ENCODE measurements at places on chromosomes 16 and 17.

DNA sequence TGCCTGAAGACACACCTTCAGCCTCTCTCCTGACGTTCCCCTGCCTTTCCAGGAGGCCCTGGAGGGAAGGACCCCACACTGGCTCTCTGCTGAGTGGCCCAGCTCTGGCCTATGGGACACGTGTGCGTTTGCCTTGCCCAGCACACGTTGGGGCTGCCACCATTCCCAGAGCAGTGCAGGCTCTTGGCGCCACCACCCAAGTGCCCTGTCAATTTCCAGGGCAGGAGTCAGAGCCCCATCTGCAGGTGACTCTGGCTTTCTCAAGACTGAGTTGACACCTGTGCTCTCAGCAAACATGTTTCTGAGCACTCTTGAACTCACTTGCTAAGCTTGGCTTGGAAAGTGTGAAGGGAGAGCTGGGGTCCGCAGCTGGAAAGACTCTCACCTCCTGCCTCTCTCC, 4.7 kb upstream of the IRF8 start:
- DNase-seq: no peak

DNA sequence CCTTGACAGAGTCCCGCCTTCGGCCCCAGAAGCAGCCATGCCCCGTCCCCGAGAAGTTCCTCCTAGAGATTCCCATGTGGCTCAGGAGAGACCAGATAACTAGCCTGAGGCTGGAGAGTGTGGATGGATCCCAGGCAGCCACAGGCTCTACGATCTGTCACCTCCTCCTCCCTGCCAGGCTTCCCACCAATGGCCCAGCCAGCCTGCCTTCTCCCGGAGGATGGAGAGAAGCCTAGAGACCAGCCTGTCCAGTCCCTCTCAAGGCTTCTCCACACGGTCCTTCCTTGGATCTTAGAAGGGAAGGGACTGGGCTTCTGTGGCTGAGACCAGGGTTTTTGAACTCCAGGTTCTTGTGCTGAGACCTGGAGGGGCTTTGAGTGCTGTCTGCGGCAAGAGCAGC, 1.6 kb upstream of the SMTNL2 start:
- no peak for DNase-seq

DNA sequence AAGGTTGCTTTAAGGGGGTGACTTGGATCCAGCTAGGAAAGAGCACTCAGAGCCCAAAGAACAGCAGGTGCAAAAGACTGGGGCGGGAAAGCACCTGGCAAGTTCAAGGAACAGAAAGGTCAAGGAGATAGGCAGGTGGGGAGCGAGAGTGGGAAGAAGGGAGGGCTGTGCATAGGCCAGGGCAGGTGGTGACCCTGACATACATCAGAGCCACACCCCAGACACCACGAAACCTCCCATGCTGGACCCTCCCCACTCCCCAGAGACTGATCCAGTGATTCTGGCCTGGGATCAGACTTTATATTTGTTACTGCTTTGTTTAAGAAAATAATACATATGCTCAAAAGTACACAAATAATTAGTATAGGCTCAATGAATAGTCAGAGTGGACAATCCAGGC, 48.5 kb upstream of the RBFOX3 start:
- DNase-seq: no peak

DNA sequence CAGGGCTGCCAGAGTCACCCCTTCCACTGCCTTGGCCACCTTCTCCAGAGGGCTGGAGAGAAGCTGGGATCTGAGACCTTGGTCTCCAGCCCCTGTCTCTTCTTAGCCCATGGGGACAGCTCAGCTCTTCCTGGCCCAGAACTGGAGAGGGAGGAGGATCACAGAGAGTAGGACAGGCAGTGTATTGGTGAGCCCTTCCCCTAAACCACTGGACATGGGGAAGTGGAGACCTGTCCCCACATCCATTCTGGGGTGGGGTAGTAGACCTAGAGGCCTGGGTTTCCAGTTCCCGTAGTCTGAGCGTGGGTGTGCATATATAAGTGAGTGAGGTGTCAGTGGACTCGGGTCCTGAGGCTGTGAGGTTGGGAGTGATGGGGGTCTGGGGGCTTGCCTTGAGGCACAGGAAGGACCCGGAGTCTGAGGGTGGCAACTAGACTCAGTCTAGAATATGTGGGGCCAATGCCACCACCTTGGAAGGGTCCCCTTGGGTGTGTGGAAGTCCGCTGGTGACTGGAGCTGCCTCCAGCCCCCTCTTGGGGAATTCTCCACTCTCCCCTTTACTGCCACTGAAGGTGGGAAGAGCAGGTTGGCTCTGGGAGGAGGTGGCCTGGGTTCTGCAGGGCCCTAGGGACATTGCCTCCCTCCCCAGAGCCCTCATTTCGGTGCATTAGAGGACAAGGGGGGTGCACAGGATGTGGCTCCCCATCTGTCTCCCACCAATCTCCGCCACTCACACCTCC, 19.9 kb downstream of the GJD3 start:
- no peak for DNase-seq

DNA sequence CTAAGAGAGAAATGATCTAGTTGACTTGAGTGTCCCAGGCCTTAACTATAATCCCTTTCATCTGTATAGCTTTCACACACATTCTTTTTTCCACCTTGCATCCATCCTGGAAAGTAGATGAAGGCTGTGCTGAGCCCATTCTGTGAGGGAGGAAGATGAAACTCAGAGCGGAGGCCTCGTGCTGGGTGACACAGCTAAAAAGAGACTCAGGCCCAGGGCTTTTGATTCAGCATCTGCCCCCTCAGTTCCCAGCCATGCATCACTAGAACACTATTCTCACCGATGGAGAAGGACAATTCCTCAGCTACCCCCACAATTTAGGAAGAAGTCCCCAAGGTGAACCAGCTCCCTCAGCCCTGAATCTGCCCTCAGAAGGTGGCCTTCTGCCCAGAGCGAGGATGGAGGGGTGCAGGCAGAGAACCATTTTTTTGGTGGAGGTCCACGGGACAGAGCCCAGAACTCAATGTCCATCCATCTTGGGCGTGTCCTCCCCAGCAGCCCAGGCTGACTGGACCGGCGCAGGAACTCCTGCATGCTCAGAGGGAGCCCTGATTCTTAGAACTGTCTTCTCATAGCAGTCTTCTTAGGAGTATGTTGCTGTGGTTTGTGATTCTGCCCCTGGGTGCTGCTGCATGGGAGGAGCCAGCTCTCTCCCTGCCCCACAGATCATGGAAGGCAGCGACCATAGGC, 5.8 kb upstream of the MYCBPAP start:
- DNase-seq: no peak

DNA sequence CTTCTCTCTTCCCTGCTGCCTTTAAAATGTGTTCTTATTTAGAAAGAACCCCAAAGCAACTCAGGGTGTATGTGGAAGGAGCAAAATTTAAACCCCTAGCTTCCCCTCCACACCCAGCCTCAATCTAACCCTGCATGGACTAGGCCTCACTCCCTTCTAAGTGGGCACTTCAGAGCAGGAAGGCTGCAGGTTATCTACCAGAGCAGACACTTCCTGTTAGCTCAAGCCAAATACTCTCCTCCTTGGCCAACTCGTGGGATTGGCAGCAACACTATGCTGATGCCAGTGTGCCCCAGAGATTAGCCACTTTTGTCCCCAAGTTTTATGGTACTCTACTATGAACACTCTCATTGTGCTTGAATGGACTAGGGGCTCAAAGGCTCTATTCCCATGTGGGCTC, 35.6 kb downstream of the CCDC42 start:
- DNase-seq: no peak

DNA sequence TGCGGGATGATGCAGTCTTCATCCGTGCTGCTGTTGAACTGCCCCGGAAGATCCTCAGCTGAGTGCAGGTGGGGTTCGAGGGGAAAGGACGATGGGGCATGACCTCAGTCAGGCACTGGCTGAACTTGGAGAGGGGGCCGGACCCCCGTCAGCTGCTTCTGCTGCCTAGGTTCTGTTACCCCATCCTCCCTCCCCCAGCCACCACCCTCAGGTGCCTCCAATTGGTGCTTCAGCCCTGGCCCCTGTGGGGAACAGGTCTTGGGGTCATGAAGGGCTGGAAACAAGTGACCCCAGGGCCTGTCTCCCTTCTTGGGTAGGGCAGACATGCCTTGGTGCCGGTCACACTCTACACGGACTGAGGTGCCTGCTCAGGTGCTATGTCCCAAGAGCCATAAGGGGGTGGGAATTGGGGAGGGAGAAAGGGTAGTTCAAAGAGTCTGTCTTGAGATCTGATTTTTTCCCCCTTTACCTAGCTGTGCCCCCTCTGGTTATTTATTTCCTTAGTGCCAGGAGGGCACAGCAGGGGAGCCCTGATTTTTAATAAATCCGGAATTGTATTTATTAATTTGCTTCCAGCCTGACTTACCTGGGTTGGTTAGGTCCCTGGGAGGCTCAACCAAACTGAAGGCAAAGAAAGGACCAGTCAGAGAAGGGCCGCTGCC, 5.8 kb downstream of the TRAF4 start:
- no peak for DNase-seq

GRCh38 chr17:40471846-40472732, 28.8 kb downstream of the IGFBP4 start:
- DNase-seq: no peak

- no peak for DNase-seq
Observed at GRCh38 chr17:30443721-30444120, 33.5 kb upstream of the GOSR1 start.

- DNase-seq: no peak
Observed at GRCh38 chr17:10186771-10187410, 11.5 kb downstream of the GAS7 start.

DNA sequence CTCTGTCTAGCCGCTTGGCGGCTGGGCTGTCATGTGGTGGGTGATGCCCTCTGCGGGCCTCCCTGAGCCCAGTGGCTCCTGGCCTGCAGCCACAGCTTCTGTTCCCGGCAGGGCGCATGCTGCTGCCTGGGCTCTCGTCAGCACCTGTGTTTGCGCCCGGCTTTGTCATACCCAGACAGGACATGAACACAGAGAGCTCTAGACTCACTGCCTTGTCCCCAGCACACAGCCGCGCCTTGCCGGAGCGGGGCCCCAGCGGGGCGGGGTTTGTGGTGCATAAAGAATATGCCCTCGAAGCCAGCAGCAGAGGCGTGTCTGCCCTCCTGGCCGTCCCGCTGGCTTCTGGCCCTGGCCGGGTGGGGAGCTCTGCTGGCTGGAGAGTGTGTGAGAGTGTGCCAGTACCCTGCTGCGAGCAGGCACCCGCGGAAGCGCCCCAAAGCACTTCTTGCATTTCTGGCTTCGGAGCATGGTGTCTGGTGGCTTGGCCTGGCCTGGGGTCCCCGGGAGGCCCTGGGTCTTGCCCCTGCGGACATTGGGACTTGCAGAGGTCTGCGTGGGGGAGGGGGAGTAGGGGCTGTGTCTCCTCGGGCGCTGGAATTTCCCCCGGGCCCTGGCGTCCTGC, 14.4 kb downstream of the ASPSCR1 start:
- peak; percentile 79 for DNase-seq

DNA sequence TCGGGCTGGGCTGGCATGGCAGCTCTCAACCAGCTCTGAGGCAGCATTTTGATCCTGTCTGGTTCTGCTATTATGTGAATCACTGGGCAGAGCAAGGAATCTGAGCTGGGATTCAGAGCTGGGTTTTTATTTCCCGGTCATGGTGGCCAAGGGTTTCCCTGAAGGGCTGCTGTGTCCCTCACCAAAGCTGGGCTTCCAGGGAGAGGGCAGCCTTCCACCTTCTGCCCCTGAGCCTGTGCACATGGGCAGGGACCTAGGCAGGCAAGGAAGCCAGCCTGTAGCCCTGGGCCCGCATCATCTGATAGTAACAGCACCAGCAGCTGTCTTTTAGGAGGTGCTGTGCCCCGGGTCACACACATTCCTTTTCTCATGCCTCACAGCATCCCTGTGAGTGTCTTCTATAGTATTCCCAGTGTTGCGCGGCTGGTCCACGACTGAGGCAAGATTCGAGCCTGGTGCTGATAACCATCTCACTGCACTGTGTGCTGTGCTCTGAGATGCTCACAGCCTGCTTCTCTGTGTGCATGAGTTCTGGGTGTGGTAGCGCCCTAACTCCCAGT, 85.3 kb upstream of the PLCG2 start:
- no peak for DNase-seq

- no peak for DNase-seq
Observed at GRCh38 chr17:81021531-81022343, 13.2 kb upstream of the BAIAP2 start.

GRCh38 chr17:54793271-54793670, 107.4 kb upstream of the TOM1L1 start:
- DNase-seq: no peak

DNA sequence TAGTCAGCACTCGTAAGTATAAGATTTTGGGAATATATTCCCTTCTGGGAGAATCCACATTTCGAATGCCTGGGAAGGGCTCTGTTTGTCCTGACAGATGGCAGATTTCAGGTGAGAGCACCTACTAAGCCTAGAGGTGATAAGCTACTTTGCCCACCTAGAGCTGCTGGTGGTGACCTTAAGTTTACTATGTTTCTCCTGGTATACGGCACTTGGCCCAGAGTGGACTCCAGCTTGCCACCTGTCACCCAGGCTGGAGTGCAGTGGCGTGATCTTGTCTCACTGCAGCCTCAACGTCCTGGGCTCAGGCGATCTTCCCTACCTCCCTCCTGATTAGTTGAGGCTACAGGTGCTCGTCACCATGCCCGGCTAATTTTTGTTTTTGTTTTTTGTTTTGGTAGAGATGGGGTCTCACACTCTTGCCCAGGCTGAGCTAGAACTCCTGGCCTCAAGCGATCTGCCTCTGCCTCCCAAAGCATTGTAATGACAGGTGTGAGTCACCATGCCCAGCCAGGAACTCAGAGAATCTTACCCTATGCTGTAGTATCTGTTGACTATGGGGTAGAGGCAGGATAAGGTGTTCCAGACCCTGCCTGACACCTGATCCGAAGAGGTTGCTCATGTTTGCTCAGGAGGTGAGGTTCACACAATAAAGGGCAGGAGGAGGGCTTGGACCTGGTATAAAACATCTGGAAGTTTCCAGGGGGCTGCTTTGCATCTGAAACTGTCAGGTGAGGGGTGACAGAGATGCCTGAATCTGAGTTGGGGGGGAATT, at the start of gene ZG16:
TSS of gene ZG16 (plus strand) at position 681 of the 775 bp plus-strand sequence. CDS start 1,011 bp downstream, outside the sequence.
- DNase-seq: no peak

DNA sequence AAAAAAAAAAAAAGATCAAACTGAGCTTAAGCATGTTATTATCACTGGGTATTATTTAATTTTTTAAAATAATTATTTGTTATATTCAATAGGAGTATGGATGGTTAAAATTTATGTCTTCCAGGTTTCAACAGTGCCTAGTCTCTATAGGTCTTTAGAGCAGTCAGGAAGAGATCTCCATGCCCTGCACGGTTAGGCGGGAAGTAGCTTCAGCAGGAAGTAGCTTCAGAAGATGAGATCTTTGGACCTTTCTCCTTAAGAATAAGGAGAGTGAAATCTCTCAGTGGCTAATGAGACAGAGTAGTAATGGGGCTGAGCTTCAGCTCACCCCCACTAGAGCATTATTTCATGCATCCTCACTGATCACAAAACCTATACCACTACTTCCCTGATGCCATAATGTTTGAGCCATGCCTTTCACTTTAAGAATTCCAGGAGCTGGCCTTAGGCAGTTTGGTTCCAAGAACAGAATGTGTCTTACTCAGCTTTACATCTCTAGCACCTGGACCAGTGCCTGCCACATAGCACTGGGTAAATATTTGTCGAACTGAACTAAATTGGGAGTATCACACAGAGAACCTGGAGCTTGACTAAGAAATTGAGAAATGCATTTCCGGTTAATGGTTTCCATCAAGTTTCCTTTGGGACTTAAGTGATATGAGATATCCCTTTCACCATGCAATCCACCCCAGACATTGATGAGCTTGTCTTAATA, 43.5 kb downstream of the SCPEP1 start:
- no peak for DNase-seq

GRCh38 chr16:73418691-73419090, 370.8 kb upstream of the ZFHX3 start:
- DNase-seq: no peak

- DNase-seq: no peak
Observed at GRCh38 chr17:57724026-57724728, 20.9 kb downstream of the CCDC182 start.
